ENCODE measurements at places on chromosomes 2 and 18.
A peak's percentile ranks its signal among the peaks of the same experiment; 100 is the strongest.

DNA sequence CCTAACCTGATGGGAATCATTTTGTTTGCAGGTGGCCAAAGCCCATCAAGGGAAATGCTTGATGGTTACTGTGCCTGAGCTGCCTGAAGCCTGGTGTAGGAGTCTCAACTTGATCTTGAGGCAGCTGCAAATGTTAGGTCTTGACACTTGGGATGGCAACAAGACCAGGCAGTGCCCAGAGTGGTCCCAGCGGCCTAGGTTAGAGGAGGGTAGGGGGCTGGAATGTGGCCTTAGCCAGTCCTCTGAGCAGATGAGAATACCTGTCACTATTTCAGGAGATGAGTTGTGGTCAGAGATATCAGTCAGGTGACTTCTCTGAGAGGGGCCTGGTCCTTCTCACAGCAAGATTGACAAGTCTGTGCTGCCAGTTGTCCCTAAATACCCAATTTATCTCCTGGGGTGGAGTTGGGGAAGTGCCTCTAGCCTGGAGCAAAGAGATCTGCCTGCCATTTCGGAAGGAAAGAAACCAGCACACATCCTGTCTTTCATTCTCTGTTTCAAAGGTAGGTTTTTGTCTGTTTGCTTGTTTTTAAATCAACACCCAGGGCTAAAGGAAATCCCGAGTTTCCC, 13.4 kb downstream of the SPTBN1 start:
- no peak for DNase-seq

DNA sequence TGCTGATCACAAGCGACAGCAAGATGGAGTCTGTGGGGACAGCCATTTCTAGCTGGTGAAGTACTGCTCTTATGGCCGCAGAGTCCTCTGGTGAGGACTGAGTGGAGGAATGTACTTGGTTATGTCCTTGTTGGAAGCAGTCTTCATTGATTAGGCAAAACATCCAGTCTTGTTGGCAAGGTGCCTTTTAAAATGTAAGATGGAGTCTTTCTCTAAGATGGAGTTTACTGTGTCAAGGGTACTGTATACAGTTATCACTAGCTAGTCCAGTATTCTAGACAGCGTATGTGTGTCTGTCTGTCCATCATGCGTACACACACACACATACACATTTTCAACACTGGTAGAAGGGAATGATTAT, 74.8 kb downstream of the NPAS2 start:
- DNase-seq = no peak

DNA sequence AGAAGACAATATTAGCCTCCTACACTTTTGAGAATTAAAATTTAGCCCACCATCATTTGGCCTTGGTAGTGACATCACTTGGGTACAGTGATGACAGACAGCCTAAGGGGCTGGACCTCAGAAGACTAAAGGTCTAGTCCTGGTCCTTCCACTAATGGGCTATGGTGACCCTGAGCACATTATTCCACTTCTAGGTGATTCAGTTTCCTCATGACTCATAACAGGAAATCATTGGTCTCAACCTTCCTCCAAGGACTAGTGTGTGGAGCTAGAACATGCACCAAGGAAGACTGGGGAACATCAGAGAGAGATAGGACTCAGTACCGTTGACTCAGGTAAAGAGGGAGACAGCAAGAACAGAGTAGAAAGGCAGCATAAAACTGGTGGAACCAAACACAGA, 64.0 kb downstream of the TFCP2L1 start:
- no peak for DNase-seq

DNA sequence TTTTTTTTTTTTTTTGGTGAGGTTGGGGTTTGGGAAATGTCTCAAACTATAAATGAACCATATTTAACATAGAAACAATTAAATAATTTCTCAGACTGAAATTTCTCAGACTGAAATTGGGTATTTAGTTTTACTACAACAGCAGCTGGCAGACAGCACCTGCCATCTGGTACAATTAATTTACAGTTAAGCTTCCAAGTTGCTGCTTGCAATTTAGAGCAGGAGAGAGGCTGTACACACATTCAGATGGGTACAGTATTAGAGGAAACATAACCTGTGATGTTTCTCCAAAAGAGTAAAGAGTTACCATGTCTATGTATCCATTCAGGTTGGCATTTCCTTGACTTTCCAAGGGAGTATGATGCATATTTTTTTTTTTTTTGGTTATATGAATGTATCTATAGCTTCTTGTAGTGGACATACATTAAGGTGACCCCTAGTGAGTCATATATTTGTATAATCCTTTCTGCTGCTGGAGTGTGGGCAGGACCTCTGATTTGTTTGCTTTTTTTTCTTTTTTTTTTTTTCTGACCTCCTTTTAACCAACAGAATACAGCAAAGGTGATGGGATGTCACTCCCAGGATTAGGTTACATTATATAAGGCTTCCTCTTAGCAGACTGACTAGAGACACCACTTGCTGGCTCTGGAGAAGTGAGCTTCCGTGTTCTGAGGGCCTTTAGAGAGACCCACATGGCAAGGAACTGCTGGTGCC, 201.7 kb downstream of the PTH2R start:
- no peak for DNase-seq

GRCh38 chr18:69213842-69214241, 186.8 kb upstream of the DOK6 start:
- DNase-seq = no peak

GRCh38 chr2:173393636-173394035, 39.0 kb downstream of the CDCA7 start:
- DNase-seq = no peak

DNA sequence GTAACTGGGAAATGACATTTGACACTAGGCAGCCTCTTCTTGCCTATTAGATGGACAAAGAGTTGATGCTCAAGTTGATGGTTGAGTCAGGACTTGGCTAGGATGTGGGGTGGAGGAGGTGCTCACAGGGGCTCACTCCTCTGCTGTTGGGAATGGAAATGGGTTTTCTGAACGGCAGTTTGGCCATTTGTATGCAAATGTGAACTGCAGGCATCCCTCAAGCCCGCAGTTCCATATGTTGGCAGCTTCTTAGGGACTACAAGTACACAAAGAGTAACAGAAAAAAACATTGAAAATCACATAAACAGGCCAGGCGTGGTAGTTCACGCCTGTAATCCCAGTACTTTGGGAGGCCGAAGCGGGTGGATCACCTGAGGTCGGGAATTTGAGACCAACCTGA, 80.8 kb downstream of the INPP5D start:
- no peak for DNase-seq

- DNase-seq = no peak
Observed at GRCh38 chr18:14093307-14093915, 38.8 kb downstream of the ZNF519 start.

GRCh38 chr2:168431301-168432024, 24.6 kb upstream of the CERS6 start:
- no peak for DNase-seq

GRCh38 chr2:169590804-169591203, 6.7 kb downstream of the PPIG start:
- no peak for DNase-seq

DNA sequence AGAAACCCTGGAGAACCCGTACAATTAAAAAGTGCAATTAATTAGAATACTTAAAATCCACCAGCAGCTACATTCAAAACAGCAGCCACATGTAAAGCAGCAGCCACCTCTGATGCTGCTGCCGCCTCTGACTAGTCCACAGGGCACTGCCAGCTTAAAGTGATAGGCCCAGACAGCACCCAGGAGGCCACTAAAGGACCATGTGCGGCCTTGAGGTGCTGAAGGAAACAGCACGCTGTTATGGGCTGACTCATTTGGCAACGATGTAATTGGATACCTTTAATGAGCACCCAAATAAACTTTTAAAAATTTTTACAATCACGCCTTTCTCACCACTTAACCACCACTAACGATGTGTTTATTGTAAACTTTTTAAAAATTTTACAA, 209.3 kb upstream of the NCKAP5 start:
- DNase-seq = no peak

DNA sequence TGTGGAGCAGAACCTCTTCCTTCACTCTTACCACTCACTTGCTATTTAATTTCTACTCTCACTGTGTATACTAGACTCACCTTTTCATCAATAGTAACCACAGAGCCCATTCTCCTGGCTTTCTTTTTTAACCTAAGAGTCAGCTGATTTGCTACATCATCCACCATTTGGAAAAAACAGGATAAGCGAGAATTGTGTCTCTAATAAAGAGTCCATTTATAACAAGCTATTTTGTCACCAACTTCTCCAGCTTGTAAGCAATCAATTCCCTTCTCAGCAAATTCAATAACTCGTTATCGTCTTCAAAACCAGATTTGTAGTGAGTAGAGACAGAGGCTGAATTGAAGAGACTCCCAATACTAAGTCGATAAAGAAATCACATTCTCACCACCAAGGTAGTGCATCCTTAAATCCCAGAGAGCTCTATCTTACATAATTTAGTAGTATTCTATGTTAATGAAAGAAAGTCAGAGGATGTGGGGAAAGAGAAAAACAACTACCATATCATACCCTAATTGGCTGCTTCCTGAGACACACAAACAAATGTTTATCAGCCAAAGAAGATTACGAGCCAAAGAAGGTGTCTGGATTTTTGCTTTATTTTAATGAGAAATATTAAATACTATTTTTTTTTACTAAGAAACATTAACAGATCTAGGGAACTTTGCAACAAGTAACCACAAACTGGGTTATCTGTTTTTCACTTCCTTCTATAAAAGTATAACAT, 52.5 kb upstream of the SPTBN1 start:
- peak; percentile 2 for DNase-seq

- no peak for DNase-seq
Observed at GRCh38 chr18:41993151-41993550, 38.1 kb downstream of the PIK3C3 start.

GRCh38 chr2:218079943-218080913, 11.2 kb downstream of the RUFY4 start:
- no peak for DNase-seq

DNA sequence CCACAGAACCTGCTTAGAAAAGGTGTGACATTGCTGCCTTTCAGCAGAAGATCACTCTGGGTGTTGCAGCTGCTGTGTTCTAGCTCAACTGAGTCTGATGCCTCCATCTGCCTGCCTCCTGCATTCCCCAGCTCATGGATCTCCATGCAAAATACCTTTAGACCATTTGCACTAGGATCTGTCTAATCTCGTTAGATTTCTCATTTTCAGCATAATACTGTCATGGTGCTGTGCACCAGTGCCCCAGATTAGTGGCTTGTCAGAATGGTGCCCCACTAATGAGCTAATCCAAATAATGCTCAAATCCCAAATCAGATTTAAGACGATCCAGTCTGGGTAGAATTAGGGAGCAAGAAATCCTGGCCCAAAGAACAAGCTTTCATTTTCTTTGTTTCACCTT, 284.4 kb upstream of the PARD3B start:
- no peak for DNase-seq

- DNase-seq = no peak
Observed at GRCh38 chr18:47749600-47749973, 180.9 kb downstream of the SMAD2 start.

- no peak for DNase-seq
Observed at GRCh38 chr2:172097557-172098131, 5.1 kb downstream of the DLX2 start.

DNA sequence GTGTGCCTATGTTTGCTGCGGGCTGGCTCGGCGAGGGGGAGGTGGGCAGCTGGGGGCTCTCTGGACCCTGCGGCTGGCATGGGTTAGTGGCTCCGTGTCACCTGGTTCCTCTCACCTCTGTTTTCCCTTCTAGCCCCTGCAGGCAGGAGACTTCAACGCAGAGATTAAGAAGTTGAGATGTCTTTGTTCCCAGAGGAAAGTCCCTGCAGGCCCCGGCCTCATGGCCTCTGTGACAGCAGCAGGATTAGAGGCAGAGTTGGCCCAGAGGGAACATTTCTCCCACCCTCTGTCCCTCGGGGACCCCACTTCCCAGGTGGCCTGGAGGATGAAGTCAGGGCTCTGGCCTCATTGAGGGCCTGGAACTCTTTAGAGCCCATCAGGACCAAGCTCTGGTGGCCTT, 56.5 kb downstream of the HPCAL1 start:
- no peak for DNase-seq

DNA sequence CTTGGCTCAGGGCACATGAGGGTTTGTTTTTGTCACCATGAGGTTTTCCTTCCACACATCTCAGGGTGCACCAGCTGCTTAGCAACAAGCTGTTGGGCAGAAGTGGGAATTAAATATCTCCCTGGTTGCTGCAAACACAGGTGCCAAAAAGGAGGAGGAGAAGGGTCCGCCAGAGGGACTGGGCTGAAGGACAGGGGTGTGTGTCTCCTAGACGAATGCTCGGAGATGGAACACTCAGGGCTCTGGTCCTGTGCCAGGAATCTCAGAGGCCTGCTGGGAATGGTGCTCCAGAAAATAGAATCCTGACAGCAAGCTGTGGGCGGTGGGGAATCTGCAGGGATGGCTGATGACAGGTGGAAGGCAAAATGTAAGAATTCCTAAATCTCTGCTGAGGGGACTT, 94.5 kb downstream of the VSNL1 start:
- no peak for DNase-seq

- no peak for DNase-seq
Observed at GRCh38 chr2:236262238-236262637, 2.0 kb downstream of the ASB18 start.

Data from NAMALWA (cell line).